ENCODE measurements at places on chromosomes 1 and 21. TPM values are rescaled to one million over a fixed set of nuclear protein-coding genes. Genes with fewer than 3 reads are reported as not detected.

GRCh38 chr1:220296981-220297380, 24.7 kb upstream of the RAB3GAP2 start:
- DNase-seq: no peak

STMN1 gene
- 186 TPM for total RNA-seq

- DNase-seq: peak; percentile 47
These were observed 28.6 kb downstream of the ITPKB start for GRCh38 chr1:226710501-226710900.

OR2T35 gene
- not detected for total RNA-seq

DNA sequence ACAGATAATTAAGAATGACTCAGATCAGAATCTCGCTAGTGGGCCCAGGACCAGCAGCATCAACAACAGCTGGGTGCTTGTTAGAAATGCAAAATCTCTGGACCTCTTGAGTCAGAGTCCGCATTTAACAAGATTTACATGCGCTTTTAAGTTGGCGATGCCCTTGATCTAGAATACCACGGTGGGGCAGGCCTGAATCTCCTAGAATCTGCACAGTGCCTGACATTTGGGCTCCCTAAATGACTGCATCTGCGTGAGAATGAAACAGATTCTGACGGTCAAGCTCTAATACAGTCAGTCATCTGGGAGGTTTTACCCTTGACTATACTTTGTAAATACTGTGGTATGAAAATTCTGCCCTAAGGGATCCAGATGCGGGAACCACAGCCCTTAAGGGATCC, 17.2 kb upstream of the RAB29 start:
- no peak for DNase-seq

DNA sequence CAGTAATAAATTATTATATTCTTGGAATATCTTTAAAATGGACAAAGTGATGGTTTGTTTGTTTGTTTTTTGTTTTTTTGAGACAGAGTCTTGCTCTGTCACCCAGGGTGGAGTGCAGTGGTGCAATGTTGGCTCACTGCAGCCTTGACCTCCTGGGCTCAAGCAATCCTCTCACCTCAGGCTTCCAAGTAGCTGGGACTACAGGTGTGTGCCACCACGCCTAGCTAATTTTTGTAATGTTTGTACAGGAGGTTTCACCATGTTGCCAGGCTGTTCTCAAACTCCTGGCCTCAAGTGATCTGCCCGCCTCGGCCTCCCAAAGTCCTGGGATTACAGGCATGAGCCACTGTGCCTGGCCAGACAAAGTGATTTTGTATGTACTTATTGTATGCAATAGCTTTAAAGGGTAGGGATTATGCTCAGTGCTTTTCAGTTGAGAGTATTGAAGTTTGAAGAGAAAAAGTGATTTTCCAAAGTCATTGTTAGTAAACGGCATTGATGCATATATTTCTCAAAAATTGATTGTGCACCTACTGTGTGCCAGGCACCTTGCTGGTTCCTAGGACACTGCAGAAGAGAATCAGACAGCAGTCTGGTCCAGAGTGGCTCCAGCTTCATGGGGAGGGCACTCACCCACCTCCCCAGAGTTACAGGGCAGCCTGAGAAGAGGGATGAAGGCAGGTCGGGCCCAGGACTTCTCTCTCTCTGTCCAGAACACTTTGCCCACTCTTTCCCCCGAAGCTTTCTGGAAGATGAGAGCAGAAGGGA, 34.2 kb upstream of the TTC22 start:
- no peak for DNase-seq

DNA sequence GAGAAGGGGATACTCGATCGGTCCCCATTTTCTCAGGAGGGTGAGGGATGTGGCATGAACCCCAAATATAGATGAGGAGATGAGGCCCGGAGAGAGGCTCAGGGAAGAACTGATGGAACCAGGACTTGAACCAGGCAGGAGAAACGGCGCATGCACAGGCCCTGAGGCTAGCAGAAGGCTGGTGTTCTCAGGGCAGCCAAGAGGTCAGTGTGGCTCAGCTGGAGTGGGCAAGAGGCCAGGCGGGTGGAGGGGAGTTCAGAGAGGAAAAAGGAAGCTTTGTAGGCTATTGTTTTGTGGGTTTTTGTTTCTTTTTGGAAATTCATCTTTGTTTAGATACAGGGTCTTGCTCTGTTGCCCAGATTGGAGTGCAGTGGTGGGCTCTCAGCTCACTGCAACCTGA, 122.0 kb downstream of the LACTBL1 start:
- peak; percentile 77 for DNase-seq

- no peak for DNase-seq
These were observed 7.9 kb downstream of the PTGER3 start for GRCh38 chr1:71039661-71040262.

- no peak for DNase-seq
These were observed 31.6 kb downstream of the ZC3H11B start for GRCh38 chr1:219581344-219581743.

DNA sequence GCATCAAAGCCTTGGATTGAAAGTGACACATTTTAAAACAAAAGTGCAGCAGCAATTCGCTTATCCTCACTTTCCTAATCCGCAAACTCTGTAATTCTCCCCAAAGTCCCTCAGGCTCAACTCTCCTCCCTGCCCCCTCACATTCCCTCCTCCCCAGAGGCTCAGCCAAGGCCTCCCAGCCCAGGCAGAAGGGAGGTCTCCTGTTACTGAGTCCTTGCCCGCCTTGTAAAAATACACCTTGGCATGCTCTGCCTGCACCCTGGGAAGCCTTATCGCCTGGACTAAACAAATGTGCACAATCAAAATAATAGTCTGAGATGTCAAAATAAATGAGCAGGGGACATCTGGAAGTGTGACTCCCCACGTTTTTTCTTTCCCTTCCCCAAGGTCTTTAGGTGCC, 109.7 kb downstream of the PLXNA2 start:
- no peak for DNase-seq

DNA sequence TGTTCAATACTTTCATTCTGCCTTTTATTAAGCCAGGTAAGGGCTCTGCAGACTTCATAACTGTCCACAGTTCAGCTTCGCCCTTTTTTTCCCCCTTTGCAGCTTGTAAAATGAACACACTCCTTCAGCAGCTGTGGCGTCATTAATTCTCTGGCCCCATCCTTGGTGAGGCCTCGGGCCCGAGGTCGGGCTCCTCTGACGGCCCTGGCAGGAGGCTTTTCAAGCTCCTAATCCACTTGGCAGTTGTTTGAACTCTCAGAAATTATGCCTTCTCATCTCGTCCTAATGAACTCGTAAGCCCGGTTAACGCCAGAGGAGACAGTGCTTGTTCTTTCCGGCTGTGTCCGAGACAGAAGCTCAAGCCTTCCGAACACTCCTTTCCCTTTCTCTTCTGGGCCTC, 18.1 kb upstream of the EPHA8 start:
- DNase-seq: no peak

DNA sequence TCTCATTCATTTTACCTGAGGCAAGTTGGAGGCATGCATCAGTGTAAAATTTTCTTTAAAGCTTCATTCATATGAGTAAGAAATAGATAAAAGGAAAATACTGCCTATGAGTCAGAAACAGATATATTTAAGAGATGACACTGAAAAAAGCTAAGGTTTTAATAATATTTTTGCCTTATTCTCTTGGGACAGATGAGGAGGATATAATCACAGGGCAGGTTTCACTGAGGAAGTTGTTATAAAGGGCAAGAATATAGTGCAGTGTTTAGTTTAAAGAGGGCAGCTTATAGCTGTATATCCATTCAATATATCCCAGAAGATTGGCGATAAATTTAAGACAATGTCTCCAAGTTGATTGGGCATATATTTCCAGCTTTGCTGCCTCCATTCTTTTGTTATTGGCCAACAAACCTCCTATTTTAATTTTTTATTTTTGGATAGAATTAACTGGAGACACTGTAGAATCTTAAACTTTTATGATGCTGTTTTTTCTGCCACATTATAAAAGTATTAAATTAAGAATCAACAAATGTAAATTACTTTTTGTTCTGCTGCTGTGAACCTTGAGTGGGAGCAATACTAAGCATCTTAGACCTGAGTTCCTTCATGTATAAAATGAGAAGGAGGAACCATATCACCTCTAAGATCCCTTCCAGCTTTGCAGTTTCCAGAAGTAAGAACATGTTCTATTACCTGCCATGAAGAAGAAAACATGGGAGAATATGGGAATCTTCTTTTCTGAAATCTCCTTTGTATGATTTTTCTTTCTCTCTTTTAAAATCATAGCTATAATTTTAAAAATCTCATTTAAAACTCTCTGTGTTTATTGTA, 171.6 kb downstream of the S1PR1 start:
- no peak for DNase-seq

ATP6V0B gene
- total RNA-seq: 79.4 TPM

DNA sequence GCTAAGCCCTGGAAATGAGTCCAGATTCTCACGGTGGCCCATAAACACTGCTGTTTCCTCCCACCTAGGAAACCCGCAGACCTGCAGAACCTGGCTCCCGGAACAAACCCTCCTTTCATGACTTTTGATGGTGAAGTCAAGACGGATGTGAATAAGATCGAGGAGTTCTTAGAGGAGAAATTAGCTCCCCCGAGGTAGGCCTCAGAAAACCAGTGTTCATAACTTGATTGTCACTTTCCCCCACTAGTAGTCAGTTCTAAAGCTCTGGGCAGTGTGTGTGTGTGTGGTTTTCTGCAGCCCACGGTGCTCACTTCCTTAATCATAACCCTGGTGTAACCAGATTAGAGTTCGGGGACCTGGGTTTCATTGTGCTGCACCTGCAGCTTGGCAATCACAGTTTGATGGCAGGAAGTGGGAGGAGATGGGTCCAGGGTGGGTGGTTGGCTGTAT, 39.1 kb downstream of the CLIC6 start:
- no peak for DNase-seq

IRF6 gene
- 1.8 TPM for total RNA-seq

PRAMEF17 gene
- total RNA-seq: not detected

- DNase-seq: no peak
These were observed 60.8 kb upstream of the RALGPS2 start for GRCh38 chr1:178664278-178664677.

Measured in sciatic nerve (tissue), 2 donors.